Fibroblast of skin of right quadriceps (primary cell): ENCODE measurements at places on chromosomes 12 and 14.

DNA sequence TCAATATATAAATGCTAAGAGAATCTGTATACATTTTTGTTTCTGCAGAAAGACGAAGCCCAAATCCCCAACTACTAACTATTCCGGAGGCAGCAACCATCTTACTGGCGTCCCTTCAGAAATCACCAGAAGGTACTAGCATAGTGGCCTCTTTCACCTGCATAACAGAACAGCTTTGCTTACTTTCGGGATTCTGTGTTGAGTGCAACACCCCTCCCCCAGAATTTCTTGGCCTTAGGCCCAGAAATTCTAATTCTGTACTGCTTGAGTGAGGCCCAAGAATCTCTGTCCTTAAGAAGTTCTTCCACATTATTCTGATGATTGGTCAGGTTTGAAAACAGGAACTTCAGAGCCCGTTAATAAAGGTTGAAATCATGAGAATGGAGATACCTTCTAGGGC, 2.9 kb downstream of the SPX start:
- DNase-seq, result peak; percentile 14

- no peak for DNase-seq
Observed at GRCh38 chr12:119024356-119024755, 43.0 kb downstream of the SRRM4 start.

DNA sequence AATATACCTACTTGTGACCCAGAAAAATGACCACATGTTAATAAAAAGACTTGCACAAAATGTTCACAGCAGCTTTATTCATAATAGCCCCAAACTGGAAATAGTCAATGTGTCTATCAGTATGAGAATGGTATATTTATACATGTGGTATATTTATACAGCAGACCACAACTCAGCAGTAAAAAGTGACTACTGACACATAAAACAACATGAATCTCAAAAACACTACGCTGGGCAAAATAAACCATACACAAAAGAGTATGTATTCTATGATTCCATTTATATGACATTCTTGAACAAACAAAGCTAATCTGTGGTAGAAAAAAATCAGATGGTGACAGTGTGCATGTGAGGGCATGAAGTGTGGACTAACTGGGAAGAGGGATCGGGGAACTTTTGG, 35.1 kb downstream of the ARF6 start:
- DNase-seq, result no peak

- DNase-seq, result peak; percentile 14
Observed at GRCh38 chr12:103561174-103561573, 25.9 kb upstream of the STAB2 start.

DNA sequence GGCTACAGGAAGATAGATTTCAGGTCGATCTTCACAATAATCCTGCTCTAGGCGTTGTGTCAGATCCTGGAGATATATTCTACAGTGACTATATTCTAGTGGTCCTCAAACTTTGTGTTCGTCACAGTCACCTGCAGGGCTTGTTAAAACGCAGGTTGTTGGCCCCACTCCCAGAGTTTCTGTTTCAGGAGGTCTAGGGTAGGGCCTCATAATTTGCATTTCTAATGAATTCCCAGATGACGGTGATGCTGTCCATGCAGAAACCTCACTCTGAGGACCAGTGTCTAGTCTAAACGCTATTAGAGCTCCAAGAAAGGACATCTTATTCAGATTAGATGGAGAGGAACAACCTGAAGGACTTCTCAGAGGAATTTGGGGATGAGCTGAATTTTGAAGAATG, 13.2 kb upstream of the SLC6A13 start:
- no peak for DNase-seq

DNA sequence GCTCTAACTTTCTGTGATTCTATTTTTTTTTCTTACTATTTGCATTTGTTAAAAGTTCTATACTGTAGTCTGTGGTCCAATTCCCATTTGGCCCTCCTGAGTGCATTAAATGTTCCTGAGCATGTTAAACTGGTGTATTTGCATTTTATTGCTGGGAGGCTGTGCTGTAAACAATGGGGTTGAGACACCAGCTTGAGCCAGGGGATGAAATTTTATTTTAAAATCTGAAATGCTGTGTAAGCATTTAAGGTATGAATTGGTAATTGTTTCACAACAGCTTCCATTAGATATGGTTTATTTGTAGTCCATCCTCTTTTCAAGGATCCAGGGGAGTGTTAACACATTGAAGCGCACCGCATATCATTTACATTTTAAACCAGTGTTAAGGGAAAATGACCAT, 89.9 kb upstream of the RFX4 start:
- no peak for DNase-seq

GRCh38 chr12:10607885-10608458, 5.4 kb downstream of the MAGOHB start:
- DNase-seq, result no peak

DNA sequence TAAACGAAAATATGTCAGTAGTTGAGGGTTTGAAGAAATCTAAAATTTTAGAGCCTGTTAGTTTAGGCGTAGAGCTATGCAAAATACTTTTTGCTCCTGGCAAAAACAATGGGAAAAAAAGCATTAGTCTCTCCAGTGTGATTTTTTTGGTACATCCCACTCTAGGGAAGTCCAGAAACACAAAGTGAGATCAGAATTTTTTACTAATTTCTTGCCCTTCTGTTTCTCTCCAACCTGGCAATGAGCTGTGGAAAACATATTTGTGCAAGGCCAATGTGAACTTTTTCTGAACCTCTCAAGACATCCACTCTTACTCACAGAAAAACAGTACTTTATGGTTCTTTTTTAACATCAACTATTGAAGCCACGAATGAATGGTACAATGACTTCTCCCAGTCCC, 56.9 kb upstream of the DCN start:
- DNase-seq, result no peak

DNA sequence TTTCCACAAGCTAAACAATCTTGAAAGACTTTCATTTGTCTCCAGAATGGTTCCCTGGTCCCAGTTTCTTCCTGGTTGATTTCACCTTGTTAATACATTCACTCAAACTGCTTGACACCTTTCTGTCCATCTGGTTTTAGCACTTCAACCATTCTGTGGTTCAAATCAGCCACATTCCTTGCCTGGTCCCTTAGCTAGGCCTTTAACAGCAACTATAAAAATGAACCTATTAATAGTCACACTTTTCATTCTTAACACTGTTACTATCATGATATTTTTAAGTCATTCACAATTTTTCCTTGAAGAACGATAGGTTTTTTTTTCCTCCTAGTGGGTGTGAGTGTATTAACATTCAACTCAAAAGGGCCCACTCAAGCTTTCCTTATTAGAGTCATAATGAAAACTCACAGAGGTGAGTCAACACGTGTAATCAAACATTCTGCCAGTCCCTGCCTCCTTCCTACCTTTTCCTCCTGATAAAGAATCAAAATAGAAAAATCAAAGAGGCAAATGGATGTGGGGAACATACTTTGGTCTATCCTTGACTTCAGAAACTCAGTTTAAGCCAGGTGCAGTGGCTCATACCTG, 34.4 kb upstream of the CCNT1 start:
- DNase-seq, result no peak

DNA sequence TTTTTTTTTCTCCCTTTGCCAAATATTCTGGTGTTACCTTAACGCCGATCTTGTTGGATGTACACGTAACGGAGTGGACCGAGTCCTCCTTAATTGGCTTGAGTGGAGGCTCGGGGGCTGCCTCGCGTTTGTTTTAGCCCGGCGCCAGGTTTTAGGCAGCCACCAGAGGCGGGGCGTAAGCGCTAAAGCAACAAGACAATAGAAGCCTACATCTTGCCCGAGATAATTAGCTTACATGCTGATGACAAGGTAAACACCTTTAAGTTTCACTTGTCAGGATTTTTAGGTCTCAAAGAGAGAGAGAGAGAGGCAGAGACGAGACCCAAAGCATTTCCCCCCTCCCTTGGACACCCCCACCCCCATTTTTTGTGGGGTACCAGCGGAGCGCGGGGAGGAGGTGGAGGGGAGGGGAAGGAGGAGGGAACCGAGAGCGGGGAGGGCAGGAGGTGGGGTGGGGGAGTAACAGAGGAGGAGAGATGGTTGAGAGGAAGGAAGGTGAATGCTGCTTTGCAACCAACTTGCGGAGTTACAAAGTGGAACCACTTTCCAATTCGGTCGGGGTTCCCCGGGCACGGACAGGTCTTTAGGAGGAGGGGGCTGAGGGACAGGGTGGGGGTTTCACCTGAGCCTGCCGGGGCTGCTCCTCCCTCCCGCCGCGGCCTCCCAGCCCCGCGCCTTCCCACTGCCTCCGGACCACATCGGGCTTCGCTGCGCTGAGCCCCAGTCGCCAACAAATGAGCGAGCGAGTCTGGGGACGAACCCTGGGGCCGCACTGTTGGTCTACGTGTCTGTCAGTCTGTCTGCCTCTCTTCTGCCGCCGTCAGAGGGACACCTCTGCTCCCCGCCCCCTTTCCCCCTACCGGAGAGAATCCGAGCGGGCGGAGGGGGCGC, at the start of gene NKX2-1:
Gene NKX2-1 (minus strand): TSS at position 802 of the 891 bp plus-strand sequence. CDS start 103 bp downstream, at position 699.
- no peak for DNase-seq

- DNase-seq, result peak; percentile 40
Observed at GRCh38 chr14:94769391-94770250, at the start of gene GSC. TSS of gene GSC (minus strand) at chr14:94770113. CDS start at chr14:94770015, 98 bp downstream.

DNA sequence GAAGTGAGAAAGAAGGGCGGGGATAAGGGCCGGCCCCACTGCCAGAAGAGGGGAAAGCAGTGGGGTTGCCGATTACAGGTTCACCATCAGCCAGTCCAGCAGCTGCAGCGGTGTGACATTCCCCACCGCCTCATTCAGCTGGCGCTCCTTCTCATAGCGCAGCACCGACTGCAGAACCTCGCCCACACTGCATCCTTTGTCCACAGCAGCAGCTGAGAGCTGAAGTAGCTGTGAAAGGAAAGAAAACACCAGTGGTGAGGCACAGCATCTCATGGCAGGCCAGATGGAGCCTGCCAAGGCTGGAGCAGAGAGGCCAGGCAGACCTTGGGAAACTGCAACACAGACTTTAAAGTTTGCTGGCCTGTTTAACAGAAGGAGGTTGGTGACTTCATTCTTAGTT, 33.2 kb downstream of the AKAP3 start:
- no peak for DNase-seq

DNA sequence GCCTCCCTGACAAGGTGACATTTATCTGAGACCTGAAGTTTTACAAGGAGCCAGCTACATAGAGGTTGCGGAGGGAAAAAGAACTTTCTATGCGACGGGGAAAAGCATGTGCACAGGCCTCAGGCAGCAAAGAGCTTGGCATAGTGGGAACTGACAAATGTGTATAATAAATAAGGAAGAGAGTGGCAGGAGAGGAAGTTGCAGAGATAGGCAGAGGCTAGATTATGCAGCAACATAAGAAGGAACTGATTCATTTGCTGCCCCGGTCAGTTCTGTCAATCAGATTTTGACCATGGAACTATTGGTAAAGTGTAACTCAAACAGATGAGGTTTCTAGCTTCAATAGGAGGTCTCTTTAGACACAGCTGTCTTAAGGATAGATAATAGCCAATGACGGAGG, 33.7 kb upstream of the RIC8B start:
- DNase-seq, result no peak

DNA sequence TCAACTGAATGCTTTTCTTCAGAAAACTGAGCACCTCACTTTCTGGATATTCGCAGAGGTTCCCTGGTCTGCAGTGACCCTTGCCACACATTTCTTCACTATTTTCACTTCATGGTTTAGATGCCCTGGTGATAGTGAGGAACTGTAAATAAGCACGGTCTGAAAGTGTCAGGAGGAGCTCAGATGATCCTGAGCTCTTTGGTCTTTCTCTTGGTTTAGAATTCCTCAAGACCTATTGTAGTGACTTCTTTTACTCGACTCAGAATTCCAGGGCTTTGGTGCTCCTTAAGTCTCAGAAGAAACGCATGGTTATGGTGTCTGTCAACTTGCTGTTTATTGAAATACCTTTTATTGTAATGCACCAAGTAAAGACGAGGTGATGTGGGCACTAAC, 84.0 kb downstream of the SAMD4A start:
- no peak for DNase-seq

GRCh38 chr12:59472273-59472672, 123.6 kb upstream of the SLC16A7 start:
- no peak for DNase-seq

- peak; percentile 77 for DNase-seq
Observed at GRCh38 chr12:104189915-104190555, 25.5 kb upstream of the TXNRD1 start.

DNA sequence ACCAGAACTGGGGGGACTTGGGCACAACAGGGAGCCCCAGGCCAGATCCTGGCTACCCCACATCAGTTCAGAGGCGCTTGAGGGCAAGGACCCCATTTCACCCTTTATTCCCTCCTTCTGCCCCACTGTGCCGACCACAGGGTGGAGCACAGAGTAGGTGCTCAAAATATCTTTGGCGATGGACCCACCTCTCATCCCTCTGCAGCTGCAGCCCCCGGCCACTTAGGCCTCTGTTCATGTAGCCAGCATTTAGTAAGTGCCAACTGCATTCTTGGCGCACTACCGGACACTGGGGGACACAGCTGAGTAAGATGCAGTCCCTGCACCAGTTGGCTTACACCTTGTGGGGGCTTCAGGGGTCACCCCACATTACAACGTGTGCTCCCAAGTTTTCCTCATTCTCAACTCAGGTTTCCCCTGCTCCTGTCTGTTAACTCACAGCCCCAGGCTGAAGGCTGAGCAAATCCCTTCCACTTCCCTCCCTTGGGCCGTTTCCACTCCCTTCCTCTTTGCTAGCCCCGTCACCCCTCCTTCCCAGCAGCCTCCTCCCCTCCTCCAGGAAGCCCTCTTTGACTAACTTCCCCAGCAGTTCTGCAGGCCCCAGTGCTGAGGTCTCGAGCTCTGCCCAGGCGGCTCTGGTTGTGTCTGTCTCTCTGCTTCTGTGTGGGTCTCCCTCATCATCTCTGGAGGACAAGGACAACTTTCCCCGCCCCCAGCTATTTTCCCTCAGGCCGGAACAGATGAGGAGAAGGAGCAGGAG, 26.5 kb downstream of the KRT80 start:
- DNase-seq, result no peak

DNA sequence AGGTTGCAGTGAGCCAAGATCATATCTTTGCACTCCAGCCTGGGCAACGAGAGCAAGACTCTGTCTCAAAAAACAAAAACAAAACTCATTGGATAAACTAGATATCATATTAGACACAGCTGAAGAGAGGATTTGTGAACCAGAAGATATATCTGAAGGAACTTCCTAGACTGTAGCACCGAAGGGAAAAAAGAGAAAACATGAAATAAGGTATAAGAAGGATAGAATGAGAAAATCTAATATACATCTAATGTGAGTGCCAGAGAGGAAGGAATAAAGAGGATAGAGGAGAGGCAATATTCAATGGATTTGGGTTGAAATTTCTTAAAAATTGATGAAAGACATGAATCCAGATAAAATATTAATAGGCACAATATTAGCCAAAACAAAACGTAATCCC, 22.5 kb downstream of the TMPRSS12 start:
- DNase-seq, result no peak

- peak; percentile 54 for DNase-seq
Observed at GRCh38 chr12:90028635-90029051, 320.0 kb upstream of the ATP2B1 start.

- DNase-seq, result no peak
Observed at GRCh38 chr12:3361146-3361545, 129.9 kb upstream of the PRMT8 start.
